B cell (primary cell): ENCODE measurements at places on chromosomes 4 and X.

DNA sequence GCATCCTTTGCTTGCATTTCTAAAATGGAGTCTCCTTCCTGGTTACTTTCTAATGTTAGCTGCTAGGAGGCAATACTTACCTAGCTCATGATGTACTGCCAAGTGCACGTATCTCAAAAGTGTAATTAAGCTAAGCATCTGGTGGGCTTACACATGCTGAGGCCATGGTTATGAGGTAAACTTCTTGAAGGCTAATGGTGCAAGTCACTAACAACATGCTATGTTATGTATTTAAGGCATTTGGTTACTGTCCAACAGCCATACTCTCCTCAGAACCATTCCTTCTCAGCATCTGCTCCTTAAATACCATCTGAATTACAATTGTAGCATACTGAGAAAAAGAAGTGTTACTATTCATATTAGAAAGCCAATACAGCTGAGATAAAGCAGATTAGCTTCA lies 318.6 kb upstream of the BMP3 start:
- no peak for DNase-seq
- no peaks in the 10 kb centered on the region for H3K4me1 ChIP-seq
- no peaks in the 10 kb centered on the region for H3K27me3 ChIP-seq
- H3K36me3 ChIP-seq, result no peaks in the 10 kb centered on the region
- no peak overlapping the region for H3K27ac ChIP-seq

DNA sequence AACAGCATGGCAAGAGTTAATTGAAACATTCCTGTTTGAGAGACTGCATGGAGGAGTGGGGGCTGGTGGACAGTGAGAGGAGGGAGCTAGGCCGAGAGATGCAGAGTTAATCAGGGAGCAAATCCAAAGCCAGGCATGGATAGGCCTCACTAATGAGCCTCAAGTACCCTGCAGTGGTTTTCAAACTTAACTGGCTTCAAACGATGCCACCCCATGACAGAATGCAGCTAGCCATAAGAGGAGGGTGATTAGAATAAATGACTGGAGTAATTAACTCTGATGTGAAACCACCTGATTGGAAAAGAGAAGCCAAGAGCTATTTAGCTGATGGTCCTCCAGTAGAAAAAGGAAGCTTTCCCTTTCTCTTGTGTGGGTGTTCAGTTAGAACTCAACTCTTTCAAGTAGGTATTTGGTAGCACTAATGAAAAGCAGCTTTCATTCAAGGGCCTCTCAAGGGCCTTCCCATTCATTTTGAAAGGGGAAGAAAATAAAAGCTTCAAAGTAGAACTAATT lies 215.4 kb upstream of the MAB21L2 start:
- H3K27ac ChIP-seq, result no peak overlapping the region
- no peaks in the 10 kb centered on the region for H3K4me1 ChIP-seq
- no peak overlapping the region for H3K4me3 ChIP-seq
- H3K36me3 ChIP-seq, result no peaks in the 10 kb centered on the region

DNA sequence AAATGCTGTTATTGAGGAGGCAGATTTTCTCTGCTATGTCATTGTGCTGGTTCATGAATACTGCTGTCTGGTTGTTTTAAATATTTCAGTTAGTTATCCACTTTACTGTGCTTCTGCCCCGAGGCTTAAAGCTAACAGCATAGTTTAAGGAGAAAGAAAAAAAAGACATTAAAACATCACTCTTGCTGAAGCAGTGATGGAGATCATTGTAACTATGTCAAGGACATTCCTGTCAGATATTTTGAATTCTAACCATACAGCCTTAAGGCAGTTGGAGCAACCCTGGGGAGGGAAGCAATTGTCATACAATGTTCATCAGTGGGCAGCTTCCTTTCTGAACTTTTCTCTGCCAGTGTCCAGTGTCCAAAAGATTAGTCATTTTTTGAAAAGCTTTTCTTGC lies 199.0 kb upstream of the DDX53 start:
- H3K4me3 ChIP-seq, result no peak overlapping the region
- no peak for DNase-seq
- H3K27ac ChIP-seq, result no peak overlapping the region
- H3K4me1 ChIP-seq, result no peaks in the 10 kb centered on the region
- no peaks in the 10 kb centered on the region for H3K27me3 ChIP-seq

- no peak overlapping the region for H3K27ac ChIP-seq
- peaks cover 26% of the 10 kb centered on the region for H3K27me3 ChIP-seq
- H3K4me3 ChIP-seq, result no peak overlapping the region
- no peak for DNase-seq
- no peaks in the 10 kb centered on the region for H3K36me3 ChIP-seq
Observed at GRCh38 chr4:74097631-74098426, 1.2 kb downstream of the CXCL2 start.

GRCh38 chrX:9668537-9668936 lies 97.1 kb downstream of the GPR143 start:
- no peaks in the 10 kb centered on the region for H3K27me3 ChIP-seq
- H3K4me3 ChIP-seq, result no peak overlapping the region
- no peaks in the 10 kb centered on the region for H3K36me3 ChIP-seq
- peaks cover 17% of the 10 kb centered on the region for H3K4me1 ChIP-seq

DNA sequence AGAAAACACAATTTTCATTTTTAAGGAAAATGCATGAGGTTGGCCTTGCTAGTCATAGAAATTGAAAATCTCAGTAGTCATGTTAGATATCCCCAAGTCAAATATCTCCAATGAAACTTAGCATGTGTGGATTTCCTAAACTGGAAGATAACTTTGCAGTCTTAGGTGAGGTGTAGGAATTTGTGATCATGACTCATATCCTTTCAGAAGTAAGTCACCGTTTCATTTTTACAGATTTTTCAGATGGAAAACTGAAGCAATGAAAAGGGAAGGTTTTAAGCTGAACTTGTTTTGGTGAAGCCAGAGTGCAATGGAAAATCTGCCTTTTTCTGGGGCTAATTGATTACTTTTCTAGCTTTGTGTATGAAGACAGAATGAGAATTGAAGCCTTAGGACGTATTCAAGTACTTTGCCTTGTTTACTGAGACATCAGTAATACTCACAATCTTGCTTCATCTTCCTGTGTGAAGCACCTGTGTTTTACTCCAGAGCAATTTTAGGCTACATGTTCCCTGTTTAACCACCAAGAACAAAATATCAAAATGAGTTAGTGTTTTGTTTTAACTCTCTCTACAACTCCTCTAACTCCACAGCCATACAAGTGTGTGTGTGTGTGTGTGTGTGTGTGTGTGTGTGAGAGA lies 1662.8 kb upstream of the ADGRL3 start:
- H3K36me3 ChIP-seq, result no peaks in the 10 kb centered on the region
- DNase-seq, result no peak
- no peaks in the 10 kb centered on the region for H3K4me1 ChIP-seq

GRCh38 chr4:105149771-105150170 lies 3.1 kb downstream of the TET2 start:
- no peaks in the 10 kb centered on the region for H3K36me3 ChIP-seq
- peaks cover 17% of the 10 kb centered on the region for H3K4me1 ChIP-seq
- no peaks in the 10 kb centered on the region for H3K27me3 ChIP-seq
- no peak for DNase-seq

- H3K36me3 ChIP-seq, result no peaks in the 10 kb centered on the region
- no peak for DNase-seq
- H3K27me3 ChIP-seq, result no peaks in the 10 kb centered on the region
- no peaks in the 10 kb centered on the region for H3K4me1 ChIP-seq
- H3K4me3 ChIP-seq, result no peak overlapping the region
Observed at GRCh38 chr4:139599076-139599475, 43.1 kb upstream of the SETD7 start.
